ENCODE measurements at places on chromosomes 6 and 20. TPM values are rescaled to one million over a fixed set of nuclear protein-coding genes. Genes with fewer than 3 reads are reported as not detected.

Gene ID4
- 123 TPM for total RNA-seq

- DNase-seq = no peak
These were observed 43.3 kb downstream of the SPATA2 start for GRCh38 chr20:49872056-49872455.

- no peak for DNase-seq
These were observed 239.4 kb downstream of the DOK5 start for GRCh38 chr20:54714817-54715216.

DNA sequence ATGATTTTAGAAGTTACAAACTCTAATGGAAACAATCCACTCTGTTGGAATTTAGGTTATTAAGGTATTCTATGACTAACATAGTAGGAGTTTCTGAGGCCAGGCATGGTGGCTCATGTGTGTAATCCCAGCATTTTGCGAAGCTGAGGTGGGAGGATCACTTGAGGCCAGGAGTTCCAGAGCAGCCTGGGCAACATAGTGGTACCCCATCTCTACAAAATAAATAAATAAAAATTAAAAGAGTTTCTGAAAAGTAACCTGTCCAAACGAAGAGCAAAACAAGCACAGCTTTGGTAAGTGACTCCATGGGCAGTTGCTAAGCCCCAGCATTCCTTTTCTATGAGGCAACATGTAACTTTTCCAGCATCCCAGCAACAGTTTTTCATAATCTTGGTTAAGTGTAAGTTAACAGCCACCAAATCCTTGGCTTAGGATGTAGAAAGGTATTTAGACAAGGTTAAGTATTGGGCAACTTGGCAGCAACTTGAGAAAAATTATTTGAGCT lies 86.3 kb downstream of the SOX4 start:
- no peak for DNase-seq

DNA sequence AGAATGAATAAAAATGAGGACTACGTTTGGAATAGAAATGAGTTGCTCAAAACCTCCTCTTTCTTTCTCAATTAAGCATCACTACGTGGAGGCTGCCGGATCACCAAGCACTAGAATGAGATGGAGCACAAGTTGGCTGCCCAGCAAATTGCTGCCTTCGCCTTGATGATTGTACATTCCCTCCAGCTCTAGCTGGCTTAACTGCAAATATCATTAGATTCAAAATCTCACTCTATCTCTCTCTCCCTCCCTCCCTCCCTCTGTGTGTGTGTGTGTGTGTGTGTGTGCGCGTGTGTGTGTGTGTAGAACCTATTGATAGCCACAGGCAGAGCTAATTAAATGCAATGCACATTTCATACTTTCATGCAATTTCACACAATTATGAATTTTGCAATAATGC lies 310.7 kb upstream of the CDH4 start:
- no peak for DNase-seq

DNA sequence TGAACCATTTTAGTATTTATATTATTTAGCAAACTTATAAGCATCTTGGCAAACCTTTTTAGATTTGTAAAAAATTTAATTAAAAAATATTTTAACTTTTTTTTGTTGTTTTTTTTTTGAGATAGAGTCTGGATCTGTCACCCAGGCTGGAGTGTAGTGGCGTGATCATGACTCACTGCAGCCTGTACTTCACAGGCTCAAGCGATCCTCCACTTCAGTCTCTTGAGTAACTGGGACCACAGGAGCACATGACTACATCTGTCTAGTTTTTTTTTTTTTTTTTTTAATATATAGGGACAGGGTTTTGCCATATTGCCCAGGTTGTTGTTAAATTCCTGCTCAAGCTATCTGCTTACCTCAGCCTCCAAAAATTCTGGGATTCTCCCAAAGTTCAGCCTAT lies 161.1 kb downstream of the EYS start:
- no peak for DNase-seq
